ENCODE measurements at places on chromosomes 16 and 17.

DNA sequence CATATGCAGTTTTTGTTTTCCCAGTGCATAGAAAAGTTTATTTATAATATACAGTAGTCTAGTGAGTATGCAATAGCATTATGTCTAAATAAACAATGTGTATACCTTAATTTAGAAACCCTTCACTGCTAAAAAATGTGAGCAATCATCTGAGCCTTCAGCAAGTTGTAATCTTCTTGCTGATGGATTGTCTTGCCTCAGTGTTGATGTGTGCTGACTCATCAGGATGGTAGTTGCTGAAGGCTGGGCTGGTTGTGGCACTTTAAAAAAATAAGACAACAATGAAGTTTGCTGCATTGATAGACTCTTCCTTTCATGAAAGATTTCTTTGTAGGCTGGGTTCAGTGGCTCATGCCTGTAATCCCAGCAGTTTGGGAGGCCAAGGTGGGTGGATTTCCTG is 13.9 kb upstream of the CAPNS2 start:
- DNase-seq, result no peak

GRCh38 chr17:17511293-17511741 is 15.1 kb upstream of the RASD1 start:
- DNase-seq, result no peak

- no peak for DNase-seq
Observed at GRCh38 chr16:85690469-85691064, 1.8 kb upstream of the GINS2 start.

GRCh38 chr16:88466175-88466862 is 13.2 kb downstream of the ZFPM1 start:
- no peak for DNase-seq

DNA sequence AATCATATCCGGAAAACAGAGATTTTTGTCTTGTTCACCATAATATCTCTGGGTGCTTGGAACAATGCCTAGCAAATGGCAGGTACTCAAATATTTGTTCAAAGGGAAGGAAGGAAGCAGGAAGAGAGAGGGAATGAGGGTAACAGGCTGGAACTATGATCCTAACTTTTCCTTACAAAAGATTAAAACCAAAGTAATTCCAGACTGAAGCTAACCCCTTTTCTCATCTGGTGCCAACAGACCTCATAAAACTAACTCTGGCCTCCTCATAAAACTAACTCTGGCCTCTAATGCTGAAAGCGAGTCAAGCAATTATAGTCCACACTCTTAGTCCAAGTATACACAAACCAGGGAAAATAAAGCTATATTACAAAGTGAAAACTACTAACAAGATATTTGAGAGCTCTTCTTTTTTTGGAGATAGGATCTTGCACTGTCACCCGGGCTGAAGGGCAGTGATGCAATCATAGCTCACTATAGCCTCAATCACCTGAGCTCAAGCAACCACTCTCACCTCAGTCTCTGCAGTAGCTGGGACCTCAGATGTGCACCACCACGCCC is 84.6 kb downstream of the KANSL1 start:
- DNase-seq, result no peak

DNA sequence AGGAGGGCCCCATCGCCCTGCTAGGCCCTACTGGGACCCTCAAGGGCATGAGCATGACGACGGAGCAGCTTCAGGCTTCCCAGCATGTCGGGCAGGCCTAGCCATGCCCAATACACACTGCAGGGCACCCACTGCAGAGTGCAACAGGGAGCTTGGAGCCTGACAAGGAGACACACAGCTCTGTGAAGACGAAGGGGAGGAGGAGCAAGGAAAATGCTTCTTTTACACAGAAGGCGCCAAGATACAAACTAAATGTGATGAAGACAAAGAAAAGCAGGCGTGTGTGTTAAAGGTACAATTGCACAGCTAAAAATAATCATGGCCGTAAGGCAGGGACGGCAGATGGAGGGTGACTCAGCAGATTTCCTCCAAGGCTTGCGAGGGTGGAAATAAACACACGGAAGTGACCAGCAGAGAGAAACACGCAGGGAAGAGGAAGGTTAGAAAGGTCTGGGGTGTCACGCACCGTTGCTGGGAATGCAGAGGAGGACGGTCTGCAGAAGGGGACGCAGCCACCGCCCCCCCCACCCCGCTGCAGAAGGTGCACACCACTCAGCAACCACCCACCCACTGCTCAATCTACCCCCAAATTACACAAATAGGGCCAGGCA is 108.5 kb downstream of the ZNF778 start:
- DNase-seq, result no peak

DNA sequence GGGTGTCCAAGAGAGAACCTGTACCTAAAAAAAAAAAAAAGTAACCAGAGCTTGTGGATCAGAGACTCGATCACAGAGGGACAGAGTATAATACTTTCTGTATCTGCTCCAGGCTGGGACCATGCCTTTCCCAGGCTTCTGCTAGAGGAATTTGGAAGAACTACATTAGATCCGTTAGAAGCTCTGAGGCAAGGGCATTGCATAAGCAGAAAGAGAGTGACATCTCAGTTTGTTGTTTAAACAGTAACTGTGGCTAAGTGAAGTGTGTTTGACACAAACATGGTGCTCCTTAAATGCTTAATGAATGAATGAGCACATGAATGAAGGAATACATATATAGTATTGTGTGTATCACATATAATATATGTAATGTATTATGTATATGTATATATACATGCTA is 131.2 kb downstream of the HS3ST3B1 start:
- DNase-seq, result no peak

DNA sequence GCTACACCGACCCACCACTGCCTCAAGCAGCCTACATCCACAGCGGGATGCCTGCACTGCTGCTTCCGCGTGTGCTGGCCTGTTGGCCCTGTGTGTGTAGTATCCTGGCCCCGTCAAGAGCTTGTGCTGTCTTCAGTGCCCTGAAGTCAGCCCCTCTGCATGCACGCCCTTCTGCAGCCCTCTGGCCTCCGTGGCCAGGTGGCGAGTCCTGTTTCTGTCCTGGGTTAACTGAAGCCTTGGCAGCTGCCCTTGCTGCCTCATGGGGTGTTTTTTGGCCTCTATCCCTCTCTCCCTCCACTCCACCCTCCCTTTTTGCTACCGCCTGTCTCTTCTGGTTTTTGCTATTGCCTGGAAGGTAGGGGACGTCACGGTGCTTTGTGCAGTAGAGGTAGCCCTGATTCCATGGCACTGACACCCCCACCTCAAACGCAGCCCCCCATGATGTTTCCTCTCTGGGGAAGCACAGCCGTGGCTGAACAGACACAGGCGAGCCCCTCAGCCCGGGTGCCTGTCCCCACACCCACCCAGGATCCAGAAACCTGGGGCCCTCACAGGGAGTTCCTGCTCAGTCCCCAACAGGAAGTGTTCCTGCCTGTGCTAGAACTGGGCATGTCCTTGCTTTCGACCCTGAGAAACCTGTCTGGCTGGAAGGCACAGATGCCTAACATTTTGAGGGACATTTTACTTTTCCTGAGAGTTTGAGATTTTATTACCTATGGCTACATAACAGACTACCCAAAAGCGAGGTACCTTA is 18.8 kb upstream of the AMZ2 start:
- DNase-seq, result no peak

GRCh38 chr17:45650561-45650960 is 133.6 kb upstream of the CRHR1 start:
- DNase-seq, result no peak

- DNase-seq, result no peak
Observed at GRCh38 chr16:27646806-27647205, 96.9 kb downstream of the KATNIP start.

DNA sequence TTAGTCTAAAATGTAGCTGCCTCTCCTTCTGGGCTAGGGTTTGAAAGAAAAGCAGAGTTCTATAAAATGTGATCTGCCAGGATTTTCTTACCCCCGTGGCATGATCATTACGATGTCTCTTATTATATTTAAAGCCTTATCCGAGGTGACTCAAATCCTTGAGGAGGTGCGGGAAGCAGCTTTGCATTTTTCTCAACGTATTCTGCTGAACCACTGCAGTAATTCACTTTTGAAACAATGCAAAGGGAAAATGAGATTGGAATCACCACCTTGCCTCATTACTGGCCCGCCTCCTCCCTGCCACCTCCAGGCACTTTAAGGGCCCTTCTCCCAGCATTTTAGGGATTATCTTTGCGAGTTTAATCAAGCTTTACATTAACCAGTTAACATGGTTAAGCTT is 9.7 kb upstream of the NOG start:
- DNase-seq, result no peak

DNA sequence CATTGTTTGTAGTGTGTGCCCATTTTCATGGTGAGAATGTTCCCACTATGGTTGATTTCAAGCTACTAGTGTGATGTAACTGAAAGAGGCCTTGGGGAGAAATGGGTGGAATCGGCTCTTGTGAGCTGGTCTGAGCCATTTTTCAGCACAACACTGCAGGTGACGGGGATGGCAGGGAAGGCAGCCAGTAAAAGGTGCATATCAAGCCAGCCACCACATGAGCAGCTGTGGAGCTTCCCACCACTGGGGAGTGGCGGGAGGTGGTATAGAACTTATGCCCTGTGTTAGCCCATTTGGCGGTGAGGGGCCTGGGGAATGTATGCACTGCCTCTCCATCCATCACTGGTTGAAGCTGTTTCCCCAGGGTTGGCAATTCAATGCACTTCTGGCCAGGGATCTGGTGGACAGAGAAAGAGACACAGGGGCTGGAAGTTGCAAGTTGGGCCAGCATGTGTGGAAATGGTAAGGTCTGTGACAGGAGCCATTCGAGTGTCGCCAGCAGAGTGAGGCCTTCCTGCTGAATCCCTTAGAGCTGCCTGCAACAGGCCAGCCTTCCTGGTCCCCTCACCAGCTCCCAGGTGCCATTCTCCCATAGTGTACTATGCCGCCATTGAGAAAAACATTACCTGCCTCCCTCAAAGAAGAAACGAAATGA is 31.7 kb upstream of the BRD7 start:
- DNase-seq, result no peak

DNA sequence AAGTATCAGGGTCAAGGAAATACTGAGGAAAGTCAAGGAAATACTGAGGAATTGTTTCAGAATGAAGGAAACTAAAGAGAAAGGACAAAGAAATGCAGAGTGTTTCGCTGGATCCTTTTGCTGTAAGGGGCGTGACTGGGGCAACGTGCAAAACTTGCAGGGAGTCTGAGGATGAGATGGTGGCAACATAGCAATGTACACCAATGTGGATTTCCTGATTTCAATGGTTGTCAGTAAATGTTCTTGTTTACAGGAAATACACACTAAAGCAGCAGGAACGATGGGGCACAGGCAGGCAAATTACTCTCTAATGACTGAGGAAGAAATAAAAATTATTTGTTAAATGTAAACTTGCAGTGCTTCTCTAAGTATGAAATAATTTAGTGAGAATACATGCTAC is 34.4 kb downstream of the ZZEF1 start:
- DNase-seq, result no peak

DNA sequence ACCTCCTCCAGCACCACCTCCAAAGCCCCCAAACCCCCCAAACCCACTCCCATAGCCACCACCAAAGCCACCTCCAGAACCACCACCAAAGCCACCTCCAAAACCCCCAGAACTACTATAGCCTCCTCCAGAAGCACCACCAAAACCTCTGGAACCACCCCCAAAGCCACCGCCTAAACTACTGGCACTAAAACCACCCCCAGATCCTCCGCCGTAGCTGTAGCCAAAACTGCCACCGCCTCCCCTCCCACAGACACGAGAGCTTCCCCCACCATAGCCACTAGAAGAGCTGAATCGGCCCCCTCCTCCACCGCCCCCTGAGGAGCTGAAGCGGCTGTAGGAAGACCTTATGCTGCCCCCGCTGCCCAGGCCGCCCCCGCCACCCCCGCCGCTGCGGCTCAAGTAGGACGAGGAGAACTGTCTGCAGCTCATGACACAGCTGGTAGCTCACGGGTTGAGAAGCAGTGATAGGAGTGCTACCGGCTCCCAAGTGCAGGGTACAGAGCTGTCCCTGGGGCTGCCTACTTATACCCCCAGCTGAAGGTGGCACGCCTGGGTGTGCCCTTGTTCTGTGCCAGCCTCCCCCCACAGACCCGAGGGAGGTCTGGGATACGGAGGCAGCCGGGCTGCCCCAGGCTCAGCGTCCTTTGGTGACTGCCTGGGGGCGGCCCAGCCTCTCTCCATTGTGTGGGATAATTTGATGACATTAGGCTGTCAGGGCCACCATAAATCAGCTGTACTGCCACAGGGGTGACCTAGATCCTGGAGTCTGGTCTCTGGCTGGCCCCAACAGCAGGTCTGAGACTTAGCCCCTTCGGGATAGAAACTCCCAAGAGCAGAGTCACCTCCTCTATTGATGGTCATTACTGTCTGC is at the start of gene KRT9:
KRT9 (minus strand) TSS at position 499 of the 874 bp plus-strand sequence; CDS start at position 432, 67 bp downstream.
- DNase-seq, result no peak

- DNase-seq, result no peak
Observed at GRCh38 chr17:82107341-82107860, 9.4 kb upstream of the FASN start.

DNA sequence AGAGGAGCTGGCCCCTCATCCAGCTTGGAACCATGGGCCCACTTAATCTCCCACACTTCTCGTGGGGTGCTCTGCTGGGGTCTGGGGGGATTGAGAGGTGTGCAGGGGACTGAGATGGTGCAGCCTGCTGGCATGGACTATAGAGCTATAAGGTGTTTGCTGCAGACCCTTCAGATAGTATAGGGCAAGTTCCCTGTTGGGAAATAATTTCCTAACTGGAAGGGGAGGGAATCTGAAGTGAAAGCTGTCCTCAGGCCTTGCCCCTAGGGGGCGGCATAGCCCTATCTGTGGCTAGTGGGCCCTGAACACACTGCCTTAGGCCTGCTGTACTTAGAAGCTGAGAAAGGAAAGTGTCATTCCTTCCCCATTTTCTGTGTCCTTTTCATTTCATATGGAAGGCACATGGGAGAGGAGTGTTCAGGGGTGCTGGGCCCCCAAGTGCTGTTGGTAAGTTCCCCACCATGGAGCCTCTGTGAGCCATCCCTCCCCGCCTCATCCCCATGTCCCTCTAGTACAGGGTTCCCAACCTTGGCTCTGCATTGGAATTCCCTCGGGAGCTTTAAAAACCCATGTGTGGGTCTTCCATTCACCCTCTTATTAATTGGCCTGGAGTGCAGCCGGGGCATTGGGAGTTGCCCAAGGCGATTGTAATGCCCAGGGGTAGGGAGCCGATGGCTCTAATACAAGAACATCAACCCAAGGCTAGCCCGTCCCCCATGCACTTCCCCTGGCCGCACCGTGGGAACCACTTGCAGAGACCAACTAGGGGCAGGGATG is 19.7 kb downstream of the GOSR2 start:
- peak; percentile 51 for DNase-seq

DNA sequence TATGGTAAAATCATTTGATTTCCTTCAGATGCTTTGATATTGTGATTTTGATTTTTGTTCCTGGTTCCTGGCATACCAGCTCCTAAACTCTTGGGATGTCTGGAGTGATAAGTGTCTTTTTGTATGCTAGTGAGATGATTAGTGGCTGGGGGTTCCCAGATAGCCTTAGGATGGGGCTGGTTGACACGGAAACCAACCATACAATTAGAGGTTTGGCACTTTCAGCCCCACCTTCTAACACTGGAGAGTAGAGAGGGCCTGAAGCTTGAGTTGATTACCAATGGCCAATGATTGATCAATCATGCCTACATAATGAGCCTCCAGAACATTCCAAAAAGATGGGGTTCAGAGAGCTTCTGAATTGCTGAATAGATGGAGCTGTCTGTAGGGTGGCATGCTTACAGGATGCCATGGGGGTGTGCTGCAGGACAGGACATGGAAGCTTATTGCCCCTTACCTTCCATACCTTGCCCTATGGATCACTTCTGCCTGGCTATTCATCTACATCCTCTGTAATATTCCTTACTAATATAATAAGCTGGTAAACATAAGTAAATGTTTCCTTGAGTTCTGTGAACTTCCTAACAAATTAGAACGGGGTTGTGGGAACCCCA is 22.8 kb downstream of the RNF112 start:
- DNase-seq, result no peak
